Activated naive CD4-positive, alpha-beta T cell treated with anti-CD3 and anti-CD28 coated beads, Interleukin-2, amount 10 ng/mL, durations not matched to agents 5 hours and 36 hours (primary cell): ENCODE measurements at places on chromosomes 7 and 10. TPM values are rescaled to one million over a fixed set of nuclear protein-coding genes. Genes with fewer than 3 reads are reported as not detected.

The AKR1D1 gene
- not detected for total RNA-seq

The WDR86 gene
- total RNA-seq: 0.13 TPM

The SLC26A3 gene
- total RNA-seq: not detected

The CFAP58 gene
- total RNA-seq: 0.26 TPM

The HGF gene
- not detected for total RNA-seq

The ZYX gene
- total RNA-seq: 160 TPM

The CALCR gene
- not detected for total RNA-seq

The HOXA6 gene
- total RNA-seq: not detected

The AGAP9 gene
- total RNA-seq: 5.0 TPM

The SLC39A12 gene
- not detected for total RNA-seq

The CFAP69 gene
- not detected for total RNA-seq

The IFIT3 gene
- 3.1 TPM for total RNA-seq

The FEZF1 gene
- not detected for total RNA-seq

The GPAM gene
- 4.5 TPM for total RNA-seq

The RPEL1 gene
- not detected for total RNA-seq

The EEF1AKMT2 gene
- total RNA-seq: 25.2 TPM

The GIMAP6 gene
- 118 TPM for total RNA-seq

The TMEM140 gene
- total RNA-seq: 20.1 TPM

The MPLKIP gene
- 37.3 TPM for total RNA-seq

The RADIL gene
- total RNA-seq: 0.53 TPM

The NKX1-2 gene
- total RNA-seq: not detected

The TRIM24 gene
- total RNA-seq: 24.8 TPM

The HTR7 gene
- total RNA-seq: not detected

The ITGA8 gene
- total RNA-seq: not detected

The PARP12 gene
- 76.2 TPM for total RNA-seq

The ORC5 gene
- total RNA-seq: 18.0 TPM

The CYP3A5 gene
- total RNA-seq: not detected
